Stimulated activated CD4-positive, alpha-beta T cell treated with anti-CD3 and anti-CD28 coated beads, Interleukin-1b, Interleukin-23, amount 100 ng/mL, for 1 hour (primary cell): ENCODE measurements at places on chromosomes 7 and 10.

DNA sequence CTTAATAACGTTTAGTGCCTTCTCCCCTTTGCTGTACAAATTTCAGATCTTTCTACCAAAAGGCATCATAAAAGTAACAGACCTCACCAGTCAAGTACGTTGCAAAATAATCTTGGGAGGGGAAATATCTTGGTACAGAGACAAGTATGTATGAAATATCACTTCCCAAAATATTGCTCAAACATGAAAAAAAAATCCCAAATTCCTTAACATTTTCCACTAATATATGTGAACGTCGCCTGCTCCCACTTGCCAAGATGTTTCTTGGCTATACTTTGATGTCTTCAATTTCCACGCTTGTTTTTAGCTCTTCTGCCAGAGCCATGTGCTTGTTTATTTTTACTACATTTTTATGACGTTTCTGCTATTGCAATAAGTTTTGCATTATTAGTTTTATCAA is 223.5 kb downstream of the PLXNA4 start:
- DNase-seq = no peak

DNA sequence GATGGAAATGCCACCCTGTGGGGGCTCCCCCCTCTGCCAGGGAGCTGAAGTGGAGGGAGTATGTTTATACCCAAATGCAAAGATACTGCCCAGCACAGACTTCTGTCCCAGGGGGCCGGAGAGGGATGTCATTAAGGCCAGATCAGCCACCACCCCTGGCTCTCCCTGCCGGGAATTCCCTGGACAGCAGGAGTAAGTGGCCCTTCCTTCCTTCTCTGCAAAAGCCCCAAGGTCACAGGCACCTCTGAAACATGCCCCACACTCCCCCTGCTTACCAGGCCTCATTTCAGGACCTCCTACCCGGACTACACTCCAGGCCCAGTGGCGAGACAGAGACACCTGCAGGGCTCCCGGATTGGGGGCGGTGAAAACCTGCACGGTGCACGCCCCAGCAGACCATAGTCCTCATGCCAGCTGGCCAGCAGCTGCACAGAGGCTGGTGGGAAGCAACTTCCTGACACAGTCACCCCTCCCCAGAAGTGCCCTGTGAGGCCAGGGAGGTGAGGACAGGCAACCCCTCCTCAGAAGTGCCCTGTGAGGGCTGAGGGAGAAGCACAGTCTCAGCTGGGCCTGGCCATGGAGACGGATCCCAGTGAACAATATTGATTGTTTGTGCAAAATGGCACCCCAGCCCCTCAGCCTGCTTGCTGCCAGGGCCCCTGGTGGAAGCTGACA is 33.0 kb upstream of the RET start:
- DNase-seq = no peak

- DNase-seq = no peak
Measured at GRCh38 chr10:3136336-3136735, 36.2 kb downstream of the PITRM1 start.

DNA sequence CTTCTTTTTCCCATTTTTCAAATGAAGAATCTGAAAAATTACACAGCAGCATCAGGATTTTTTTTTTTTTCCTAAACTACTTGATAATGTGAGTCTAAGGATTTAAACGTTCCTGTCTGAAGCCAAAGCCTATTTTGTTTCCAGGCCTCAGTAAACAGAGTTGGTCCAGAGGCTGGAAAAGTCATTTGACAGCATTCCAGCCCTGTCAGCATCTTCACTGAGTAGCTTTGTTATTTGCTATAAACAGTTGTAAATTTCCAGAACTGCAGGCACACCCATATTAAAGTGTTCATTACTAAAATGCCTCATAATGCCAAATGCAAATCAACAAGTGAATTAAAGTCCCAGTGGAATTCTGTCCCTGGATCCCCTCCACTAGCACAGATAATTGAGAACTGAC is 35.5 kb upstream of the KMT2E start:
- no peak for DNase-seq

DNA sequence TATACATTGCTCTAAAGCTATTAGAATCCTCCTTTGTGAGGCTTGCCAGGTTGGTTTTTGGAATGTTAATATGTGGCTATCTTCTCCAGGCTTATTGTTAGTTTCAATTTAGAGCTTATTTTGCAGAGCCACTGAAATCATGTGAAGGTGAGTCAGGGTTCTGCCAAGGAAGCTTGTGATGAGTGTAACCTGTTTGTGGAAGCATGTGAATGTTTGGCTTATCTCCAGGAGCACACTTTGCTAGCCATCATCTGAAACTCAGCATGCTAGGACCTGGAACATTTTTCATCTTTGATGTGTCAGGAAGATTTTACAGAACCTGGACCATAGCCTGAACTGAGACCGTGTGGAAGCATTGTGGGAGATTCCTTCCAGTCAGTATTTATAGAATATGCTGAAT is 197.3 kb downstream of the PPP1R9A start:
- DNase-seq = no peak

GRCh38 chr7:129886818-129887186 is 66.0 kb downstream of the UBE2H start:
- DNase-seq = no peak

- DNase-seq = no peak
Measured at GRCh38 chr10:34766811-34767494, 48.1 kb downstream of the PARD3 start.

DNA sequence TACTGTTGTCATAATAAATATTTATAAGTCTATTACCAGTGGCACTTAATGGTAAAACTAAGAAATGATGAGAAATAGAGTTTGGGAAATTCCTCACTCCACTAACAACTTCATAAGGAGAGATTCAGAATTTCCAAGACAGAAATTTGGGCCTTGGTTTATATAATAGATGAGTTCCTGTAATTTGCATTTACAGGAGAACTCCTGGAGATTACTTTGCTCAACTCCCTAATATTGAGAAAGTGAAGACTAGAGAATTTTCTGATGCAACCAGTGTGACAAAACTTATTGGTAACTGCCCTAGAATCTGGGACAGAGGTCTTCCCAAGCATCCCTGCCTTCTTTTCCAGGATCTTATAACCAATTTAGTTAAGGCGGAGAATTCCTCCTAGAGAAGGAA is 49.1 kb upstream of the GSAP start:
- no peak for DNase-seq

DNA sequence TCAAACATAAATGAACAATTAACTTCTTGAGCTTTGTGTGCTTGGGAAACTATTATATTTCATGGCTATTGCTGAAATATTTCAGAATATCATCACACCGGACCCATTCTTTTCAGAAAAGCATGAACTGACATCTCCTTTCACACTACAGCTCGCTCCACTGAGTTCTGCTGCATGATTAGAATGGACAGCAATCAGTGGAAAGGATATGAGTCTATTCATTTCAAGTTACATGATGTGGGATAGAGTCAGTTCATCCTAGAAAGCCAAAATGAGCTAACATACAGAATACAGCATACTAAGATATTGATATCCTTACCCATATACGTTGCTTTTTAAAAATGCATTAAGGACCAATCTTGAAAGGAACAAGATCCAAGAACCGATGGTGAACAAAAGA is 1.1 kb upstream of the FAM53B start:
- no peak for DNase-seq

DNA sequence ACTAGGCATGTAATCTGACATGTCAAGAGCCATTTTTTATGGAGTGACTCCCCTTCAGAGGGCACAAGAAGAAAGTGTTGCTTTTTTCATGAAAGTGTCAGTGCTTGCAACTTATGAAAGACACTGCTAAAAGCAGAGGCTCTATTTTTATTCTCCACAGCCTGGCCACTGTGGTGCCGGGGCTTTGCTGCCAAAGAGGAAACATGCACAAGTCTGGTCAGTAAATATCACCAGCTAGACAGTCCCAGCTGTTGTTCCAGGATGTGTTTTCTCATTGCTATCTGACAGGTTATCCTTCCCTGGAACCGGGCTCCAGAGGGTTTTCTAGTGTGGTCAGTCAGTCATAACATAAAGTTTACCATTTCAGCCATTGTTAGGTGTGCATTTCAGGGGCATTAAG is 180.7 kb upstream of the PITRM1 start:
- DNase-seq = no peak

- DNase-seq = no peak
Measured at GRCh38 chr7:125529249-125529648, 599.6 kb upstream of the POT1 start.

DNA sequence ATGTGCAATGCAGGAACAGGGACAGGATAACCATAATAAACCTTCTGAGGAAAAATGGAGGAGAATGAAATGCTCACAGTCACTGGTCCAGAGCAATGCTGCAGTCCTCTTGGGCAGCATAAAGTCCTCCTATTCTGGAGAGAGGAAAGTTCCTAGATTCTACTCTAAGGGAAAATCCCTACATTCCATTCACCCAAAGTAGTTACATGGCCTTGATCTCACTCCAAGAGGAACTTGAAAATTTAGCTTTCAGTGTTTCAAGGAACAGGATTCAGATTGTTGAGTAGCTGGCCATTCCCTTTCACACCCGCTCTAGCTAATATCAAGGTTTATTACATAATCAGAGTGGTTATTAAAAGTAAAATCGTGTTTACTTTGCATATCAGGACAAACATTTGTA is 168.3 kb downstream of the CHRM2 start:
- no peak for DNase-seq

DNA sequence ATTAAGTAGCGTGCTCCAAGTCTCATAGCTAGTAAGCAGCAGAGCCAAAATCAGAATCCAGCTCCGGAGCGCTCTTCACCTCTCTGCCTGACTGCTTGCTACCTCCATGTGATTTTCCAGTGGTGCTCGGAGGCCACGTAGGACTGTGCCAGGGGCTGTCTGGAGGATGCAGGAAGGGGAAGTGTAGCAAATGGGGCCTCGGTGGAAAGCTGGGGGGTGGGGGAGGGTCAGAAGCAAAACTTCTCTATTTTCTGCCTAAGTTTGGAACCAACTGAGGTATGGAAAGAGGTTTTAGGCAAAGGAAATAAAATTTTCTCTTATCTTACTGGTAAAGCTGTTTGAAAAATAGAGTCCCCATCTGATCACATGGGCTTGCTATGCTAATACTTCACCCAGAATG is 108.7 kb downstream of the TBXAS1 start:
- DNase-seq = no peak

DNA sequence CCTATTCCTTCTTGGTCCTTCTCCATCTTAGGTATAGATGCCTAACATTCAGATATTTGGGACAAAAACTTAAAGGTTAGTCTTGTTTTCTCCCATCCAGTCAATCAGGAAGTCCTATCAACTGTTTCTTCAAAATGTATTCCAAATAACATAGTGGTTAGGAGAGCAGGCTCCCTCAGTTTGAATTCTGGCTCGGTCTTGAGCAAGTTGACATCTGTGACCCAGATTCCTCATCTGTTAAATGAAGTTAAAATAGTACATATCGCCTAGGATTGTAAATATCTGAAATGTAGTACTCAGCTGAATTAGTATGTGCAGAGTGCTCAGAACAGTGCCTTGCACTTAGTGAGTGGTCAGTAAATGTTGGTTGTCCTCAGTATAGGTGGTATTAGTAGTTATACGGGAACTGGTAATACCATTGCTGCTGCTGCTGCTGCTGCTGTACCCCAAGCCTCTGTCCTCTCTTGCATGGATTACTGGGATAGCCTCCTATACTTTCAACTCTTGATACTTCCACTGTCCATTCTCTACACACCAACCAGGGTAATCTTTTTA is 58.6 kb downstream of the RALA start:
- DNase-seq = no peak

DNA sequence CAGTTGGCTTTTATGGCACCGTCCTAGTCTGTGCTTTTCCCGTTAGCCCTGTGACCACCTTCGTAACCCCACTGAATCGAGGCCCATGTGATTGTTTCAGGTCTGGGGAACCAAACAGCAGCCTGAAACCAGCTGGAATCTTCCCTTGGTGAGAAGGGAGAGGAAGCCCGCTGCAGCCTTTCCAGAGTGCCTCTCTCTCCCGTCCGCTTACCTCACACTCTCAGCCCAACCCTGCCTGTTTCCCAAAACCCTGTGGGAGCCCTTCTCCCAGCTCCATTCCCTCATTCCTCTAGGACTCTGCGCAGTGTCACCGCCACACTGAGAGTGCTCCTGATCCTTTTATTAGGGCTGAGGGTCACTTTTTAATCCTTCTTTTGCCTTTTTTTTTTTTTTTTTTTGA is 139.6 kb downstream of the WDR37 start:
- DNase-seq = no peak

DNA sequence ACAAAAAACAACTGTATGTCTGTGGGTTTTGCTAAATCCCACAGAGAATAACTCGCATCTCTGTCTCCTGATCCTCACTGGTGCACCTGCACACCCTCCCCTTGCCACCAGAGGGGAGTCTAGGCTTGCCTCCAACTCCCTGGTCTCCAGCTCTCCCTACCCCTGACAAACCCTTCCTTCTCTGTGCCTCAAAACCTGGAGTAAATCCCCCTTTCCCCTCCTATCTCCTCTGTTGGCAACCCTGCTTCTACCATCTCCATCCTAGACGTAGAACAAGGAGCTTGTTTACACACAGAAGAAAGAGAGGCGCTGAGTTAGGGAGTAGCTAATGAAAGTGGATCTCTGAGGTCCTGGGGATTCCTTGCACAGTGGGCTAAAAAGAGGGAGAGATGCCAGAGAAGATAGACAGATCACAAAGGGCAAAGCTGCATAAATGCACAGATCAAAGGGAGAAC is 6.0 kb downstream of the MBLAC1 start:
- peak; percentile 38 for DNase-seq

DNA sequence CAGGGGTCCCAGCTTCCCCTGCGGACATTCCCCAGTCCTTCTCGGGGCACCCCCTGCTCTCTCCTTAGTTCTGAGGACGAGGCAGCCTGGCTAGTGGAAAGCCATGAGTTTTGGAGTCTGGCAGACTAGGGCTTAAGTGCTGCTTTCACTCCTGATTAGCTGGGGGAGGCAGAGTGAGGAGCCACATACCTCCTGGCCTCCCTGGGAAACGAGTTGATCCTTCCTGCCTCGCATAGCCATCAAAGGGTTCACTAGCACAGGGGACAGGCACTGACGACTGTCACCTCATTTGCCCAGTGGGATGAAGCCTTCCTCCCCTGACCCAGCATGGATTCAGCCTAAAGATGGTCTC is 402.5 kb downstream of the RPS24 start:
- no peak for DNase-seq

GRCh38 chr10:43384252-43385221 is 13.1 kb downstream of the FXYD4 start:
- DNase-seq = no peak

GRCh38 chr7:134936893-134937510 is 49.3 kb upstream of the AGBL3 start:
- no peak for DNase-seq

GRCh38 chr7:151820491-151821105 is 56.3 kb downstream of the PRKAG2 start:
- no peak for DNase-seq

DNA sequence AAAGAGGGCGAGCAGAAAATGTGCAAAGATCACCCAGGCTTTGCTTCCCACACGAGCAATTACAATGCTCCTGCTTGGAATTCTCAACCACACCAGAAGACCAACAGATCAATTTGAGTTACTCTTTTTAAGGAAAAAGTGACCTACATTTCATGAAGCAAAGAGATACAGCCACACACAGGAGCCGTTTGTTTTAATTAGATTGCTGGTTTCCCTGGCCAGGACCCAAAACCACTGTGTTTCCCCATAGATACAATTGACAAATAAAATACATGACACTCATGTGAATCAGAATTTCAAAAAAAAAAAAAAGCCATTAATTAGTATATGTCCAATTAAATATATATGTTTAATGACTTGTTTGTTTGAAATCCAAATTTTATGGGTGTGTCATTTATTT is 458.3 kb downstream of the PLXDC2 start:
- no peak for DNase-seq

GRCh38 chr10:80861882-80862281 is 324.2 kb downstream of the SH2D4B start:
- no peak for DNase-seq

- no peak for DNase-seq
Measured at GRCh38 chr10:52994370-52994769, 221.8 kb upstream of the MBL2 start.
